ENCODE measurements at places on chromosomes 1 and 21.

- DNase-seq, result no peak
These were observed 12.6 kb downstream of the VTCN1 start for GRCh38 chr1:117198097-117198496.

DNA sequence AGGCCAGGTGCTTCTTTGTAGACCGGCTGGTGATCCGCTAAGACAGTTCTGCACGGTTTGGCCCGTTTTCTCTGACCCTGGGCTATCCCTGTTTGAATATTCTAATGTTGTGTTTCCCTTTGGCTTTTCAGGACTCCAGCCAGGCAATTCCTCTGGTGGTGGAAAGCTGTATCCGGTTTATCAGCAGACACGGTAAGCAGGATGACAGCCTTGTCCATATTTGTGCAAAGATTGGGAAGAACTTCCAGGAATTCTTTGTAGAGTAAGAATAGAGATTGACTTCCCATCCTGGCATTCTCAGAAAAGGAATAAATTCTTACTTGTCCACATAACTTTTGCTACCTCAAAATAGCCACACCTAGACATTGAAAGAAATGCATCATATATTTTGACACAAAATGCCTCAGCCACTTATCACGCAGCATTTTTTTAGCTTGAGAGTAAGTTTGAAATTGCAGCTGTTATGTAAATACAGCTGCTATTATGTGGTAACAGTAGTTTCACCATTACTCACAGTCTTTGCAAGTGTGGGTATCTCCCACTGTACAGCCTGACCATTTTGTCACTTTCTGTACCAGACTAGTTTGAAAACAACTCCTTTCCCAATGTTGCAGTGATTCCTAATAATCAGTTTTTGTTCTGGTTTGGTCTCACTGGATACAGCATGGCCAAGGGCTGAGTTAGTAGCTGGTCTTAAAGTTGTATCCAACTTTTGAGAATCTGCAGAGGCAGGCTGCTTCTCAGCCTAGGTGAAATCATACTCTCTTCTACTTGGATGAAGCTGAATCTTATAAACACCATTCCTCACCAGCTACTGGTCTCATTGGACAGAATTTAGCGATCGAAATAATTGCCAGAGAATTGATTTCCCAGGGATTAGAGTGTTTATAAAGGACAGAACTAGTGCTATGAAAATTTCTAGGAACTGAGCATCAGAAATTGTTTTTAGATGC lies 40.0 kb upstream of the IKBKE start:
- no peak for DNase-seq

DNA sequence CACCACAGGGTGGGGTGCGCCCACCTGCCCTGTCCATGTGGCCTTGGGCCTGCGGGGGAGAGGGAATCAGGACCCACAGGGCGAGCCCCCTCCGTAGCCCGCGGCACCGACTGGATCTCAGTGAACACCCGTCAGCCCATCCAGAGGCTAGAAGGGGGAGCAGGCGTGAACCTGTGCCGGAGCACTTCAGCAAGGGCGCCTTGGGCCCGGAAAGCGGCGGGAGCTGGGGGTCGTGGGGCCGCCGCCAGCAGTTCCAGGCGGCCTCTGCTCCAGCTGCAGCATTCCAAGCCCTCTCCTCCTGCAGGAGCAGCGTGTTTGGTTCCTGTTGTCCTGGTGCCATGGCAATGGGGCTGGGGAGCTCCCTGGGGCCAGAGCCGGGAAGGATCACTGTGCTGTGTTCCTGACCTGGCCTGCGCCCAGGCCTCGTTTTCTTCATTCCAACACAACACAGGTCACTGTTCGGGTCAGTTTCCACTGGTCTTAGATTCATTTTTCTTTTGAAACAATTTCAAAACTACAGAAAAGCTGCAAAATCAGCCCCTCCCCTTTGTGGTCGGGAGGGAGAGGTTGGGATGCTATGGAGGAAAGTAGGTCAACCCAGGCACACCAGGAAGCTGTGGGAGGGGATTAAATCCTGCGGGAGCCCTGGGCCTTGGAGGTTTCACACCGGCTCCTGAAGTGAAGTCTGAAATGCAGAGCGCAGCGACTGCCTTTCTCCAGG lies 18.8 kb downstream of the SLX9 start:
- DNase-seq, result no peak

DNA sequence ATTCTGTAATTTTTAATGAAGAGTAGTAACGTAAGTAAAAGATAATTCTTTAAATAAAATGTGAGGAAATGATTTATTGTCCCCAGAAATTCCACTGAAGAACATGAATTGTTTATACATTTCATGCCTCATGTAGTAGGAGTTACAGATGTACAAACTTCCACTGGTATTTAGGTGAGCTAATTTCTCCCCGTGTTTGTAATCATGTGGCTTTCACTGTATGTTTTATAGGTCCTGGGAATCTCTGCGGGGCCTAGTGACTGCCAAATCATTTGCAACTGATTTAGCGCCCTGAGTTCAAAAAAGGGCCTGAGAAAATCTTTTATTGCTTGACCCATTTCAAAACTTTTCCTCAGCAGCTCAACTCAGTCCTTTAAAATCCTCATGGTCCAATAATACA lies 30.5 kb upstream of the FASLG start:
- DNase-seq, result no peak

- no peak for DNase-seq
These were observed 8.2 kb upstream of the CBR3 start for GRCh38 chr21:36126621-36127110.

DNA sequence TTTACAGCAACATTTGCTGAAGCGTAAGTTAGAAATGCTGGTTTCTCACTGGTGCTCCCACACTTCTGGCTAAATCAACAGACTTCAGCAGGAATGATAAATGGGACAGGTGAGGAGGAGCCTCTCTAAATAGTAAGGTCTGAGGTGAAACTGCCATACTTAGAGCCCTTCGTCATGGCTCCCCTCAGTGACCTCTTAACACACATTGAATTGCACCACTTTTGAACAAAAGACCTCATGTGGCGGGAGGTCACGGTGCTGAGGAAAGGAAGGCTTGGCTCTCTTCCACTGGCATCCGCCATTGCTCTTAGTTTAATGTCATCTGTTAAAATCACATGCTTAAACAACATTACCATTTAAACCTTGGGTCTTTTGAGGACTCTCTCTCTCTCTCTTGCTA lies 3.4 kb downstream of the MAP3K7CL start:
- no peak for DNase-seq

- DNase-seq, result no peak
These were observed 133.8 kb downstream of the HS2ST1 start for GRCh38 chr1:87048237-87048636.

GRCh38 chr1:64845831-64846425 lies 101.1 kb downstream of the RAVER2 start:
- DNase-seq, result no peak

GRCh38 chr1:26826261-26827105 lies at the start of gene ZDHHC18:
Gene ZDHHC18, plus strand, starts transcription at chr1:26826688. Its CDS starts 117 bp downstream, at chr1:26826805.
- peak; percentile 46 for DNase-seq

- DNase-seq, result no peak
These were observed 990 bp upstream of the NBL1 start for GRCh38 chr1:19643121-19643520.

- DNase-seq, result no peak
These were observed 303.2 kb downstream of the RWDD3 start for GRCh38 chr1:95537176-95537575.

- DNase-seq, result no peak
These were observed 3.9 kb downstream of the TAS1R2 start for GRCh38 chr1:18855573-18855972.

DNA sequence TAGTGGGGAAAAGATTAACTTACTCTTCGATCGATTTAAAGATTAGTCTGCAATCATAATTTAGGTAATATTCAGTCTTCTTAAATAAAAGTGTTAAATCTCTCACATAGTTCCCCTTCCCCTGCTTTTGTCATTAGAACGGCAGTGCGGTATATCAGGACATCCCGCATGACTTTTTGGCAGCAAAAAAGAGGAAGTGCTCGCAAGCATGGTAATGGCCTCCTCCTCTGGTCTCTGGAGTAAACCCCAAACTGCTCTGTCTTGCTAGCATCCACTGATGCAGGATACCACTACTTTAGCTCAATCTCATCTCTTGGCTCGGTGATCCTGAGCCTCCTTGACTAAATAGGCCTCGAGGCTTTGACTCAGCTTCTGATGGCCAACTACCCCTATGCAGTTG lies 78.7 kb upstream of the VAV3 start:
- no peak for DNase-seq

GRCh38 chr1:8721679-8722324 lies 95.6 kb downstream of the RERE start:
- DNase-seq, result no peak

DNA sequence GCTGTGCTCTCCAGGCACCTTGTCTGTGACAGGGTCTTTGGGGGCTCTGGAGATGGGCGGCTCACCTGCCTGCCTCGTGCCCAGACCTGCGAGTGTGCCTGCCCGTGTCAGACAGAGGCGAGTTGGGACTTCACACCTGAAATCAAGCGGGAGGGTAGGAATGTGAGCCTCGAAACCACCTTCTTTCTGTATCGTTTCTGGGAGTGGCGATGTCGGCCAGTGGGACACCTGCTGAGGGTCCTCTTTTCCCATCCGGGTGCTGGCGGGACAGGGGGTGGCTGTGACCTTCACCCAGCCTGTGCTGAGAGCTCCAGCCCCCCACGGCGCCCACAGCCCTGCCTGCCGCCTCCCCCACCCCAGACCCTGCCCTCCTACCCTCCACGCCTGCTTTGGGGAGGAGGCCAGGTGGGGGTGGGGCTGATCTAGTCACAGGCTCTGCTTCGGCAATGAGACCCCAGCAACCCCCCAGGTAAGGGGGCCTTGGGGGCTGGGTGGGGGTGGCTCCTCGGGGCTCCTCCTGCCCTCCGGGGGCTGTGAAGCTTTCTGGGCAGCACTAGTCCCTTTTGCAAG lies 15.6 kb upstream of the FAAP20 start:
- no peak for DNase-seq

DNA sequence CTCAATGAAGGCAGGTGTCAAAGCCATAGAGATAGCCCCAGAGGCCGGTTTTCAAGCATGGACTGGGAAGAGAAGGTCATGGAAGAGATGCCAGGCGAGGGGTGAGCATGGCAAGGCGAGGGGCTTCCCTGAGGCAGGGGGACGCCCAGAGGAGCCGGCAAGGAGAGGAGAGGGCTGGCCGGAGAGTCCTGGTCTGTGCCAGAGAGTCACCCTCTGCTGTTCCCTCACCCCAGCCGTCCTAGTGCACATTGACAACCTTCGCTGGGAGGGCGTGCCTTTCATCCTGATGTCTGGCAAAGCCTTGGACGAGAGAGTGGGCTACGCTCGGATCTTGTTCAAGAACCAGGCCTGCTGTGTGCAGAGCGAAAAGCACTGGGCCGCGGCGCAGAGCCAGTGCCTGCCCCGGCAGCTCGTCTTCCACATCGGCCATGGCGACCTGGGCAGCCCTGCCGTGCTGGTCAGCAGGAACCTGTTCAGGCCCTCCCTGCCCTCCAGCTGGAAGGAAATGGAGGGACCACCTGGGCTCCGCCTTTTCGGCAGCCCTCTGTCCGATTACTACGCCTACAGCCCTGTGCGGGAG lies 28.8 kb downstream of the H6PD start:
- no peak for DNase-seq

- no peak for DNase-seq
These were observed 5.3 kb upstream of the S100A12 start for GRCh38 chr1:153380711-153381110.

DNA sequence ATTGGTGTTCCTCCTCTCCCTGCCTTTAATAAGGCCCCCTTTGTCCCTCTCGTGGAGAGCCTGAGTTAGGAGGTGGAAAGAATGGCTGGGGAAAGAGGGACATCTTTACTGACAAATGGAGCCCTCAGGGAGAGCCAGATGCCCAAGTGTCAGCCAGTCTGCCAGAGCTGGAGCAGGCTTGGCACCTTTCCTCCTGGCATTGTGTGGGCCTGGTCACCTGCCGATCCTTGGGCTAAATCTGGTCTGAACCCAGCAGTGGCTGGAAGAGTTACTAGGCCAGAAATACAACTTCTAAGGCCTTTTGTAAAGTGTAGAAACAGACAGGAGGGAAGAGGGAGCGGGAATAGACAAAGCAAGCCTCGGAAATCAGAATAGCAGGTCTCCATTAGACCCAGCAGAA lies 24.9 kb downstream of the VANGL1 start:
- DNase-seq, result no peak

DNA sequence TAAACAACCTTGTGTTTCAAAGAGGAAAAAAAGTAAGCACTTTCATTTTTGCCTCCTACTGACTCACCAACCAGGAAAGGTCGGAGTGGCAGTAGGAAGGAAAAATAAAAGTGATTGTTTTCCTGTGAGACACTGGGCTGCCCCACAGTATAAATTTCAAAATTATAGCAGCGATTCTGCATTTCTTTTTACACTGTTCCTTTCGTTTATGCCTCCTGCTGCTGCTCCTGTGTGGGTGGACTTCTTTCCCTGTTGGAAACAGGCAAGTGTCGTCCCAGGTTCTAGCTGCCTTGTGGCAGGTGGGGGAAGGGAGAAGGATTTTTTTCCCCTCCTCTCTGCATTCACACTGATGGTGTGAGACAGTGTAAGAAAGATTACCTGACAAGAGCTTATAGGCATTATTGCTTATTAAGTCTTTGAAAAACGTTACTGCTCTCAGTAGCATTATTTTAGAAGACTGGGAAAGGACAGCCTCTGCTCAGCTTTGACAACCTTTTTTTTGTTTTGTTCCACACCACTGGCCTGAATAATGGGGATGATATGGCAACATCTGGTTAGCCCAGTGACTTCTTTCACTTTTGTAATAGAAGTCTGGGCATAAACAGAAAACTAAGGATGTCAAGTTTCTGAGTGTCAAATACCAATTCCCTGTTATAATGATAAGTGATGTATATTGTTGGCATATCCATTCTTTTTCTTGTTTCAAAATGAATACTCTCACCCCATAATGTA lies 77.9 kb downstream of the NEK7 start:
- DNase-seq, result no peak

- no peak for DNase-seq
These were observed 262.8 kb upstream of the VAMP3 start for GRCh38 chr1:7508052-7508933.

- DNase-seq, result peak; percentile 55
These were observed 1.7 kb upstream of the ADAR start for GRCh38 chr1:154609398-154610380.

GRCh38 chr1:210506689-210507088 lies 178.0 kb downstream of the HHAT start:
- DNase-seq, result no peak

DNA sequence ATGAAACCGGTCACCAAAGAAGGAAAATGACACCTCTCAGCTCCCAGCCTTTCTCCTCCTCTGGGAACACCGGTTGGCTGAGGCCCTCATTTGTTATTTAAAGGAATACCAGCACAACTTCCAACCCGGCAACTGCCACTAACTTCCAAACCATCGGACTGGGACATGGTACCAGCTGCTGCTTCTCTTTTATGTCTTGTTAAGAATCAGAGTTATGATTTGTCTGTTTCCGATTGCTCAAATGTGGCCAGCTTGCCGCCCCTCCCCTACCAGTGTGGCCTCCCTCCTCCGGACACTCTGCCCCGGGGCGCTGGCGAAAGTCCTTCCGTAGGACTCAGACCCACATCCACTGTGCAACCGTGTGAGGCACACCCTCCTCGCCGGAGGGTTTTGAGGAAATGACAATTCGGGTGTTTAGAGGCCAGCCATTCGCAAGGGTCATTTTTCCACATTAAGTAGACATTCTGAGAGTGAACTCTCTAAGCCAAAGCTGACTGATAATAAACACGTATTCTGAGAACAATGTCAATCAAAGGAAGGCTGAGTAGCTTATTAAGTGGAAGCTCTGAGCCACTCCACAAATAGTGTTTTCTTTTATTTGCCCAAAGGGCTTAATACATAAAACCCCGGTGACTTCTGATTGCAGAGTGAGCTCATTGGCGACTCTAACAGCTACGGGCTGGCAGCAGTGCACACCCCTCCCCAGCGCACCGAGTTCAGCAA lies 5.5 kb downstream of the RIPK4 start:
- no peak for DNase-seq

- no peak for DNase-seq
These were observed 856.6 kb downstream of the PLA2G4A start for GRCh38 chr1:187685333-187685732.

- no peak for DNase-seq
These were observed 423.4 kb downstream of the NUF2 start for GRCh38 chr1:163745204-163745603.
